ENCODE measurements at places on chromosomes 11 and 22.

DNA sequence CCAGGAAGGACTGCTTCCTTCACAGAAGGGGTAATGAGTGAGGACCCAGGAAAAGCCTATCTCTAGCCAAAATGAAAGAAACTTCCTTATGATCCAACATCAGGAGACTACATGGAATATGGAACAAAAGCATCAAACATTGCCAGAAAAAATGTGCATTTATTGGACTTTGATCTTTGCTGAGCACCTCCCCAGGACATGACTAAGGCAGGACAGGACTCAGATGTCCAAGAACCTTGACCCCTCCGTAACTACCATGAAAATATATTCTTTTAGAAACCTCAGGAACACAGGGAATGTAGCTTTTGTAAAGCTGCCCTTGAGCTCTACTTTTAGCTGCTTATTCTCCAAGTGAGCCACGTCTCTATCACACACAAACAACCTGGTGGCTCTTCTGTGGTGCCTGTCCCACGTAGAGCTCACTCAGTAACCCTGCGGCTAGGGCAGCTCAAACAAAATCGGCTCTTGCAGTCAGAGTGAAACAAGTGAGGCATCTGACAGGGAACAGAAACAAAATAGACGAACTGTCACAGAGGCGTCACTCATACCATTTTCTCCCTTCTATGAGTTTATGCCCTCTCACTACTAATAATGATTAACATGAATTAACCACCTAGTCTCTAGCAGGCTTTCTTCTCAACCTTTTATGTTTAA lies 471.5 kb upstream of the API5 start:
- no peak for DNase-seq

DNA sequence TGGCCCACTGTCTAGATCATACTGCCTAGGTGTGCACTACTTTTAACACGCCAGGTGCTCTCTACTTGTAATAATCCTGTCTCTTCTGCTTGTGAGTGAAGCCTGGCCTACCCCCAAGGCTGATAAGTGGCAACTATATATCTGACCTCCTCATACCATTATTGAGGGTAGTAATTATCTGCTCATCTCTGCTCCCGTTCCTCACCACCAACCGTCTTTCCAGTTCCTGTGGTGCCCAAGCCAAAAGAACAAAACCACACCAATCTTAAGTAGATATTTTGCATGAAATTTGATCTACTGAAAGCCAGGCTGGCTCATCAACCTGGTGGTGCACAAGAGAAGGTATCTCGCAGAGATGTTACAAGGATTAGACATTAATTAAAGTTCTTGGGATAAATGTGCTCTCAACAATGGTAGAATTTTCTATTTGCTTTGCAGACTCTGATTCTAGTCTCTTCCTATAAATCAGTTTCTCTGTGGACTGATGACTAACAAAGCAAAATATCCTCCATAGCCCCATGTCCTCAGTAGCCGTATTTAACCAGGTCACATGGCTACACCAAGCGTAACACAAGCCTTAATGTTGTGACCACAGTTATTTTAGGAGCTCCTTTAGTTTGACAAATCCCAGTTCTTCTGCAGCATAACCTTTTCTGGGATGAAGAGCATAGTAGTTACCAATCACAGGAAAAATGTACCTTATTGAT lies 267.2 kb downstream of the NTM start:
- no peak for DNase-seq

- DNase-seq = peak; percentile 31
These were observed 34.9 kb upstream of the OR10G7 start for GRCh38 chr11:124075841-124076651.

GRCh38 chr22:32355760-32356159 lies 1.9 kb upstream of the RFPL3 start:
- DNase-seq = no peak

- no peak for DNase-seq
These were observed 1.9 kb upstream of the IFITM10 start for GRCh38 chr11:1751999-1752906.

- DNase-seq = no peak
These were observed 102.8 kb upstream of the AKIP1 start for GRCh38 chr11:8808226-8808585.

DNA sequence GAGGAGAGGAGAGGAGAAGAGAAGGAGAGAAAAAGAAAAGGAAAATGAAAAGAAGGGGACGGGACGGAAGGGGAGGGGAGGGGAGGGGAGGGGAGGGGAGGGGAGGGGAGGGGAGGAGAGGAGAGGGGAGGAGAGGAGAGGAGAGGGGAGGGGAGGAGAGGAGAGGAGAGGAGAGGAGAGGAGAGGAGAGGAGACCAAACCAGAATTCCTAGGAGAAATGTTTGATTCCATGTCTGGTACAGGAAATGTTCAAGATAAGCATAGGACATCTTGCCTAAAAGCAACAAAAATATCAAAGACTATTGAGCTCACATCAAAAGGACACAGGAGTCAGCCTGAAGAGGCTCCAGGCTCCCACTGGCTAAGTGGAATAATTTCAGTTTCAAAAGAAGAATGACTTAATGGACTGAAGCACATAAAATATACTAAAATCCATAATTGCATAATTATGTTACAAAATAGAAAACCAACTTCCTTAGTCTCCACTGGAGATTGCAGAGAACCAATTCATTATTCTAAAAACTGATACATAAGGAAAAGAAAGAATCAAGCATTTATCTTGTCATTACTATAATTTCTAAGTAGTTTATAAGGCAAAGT lies 101.1 kb upstream of the APOA1 start:
- no peak for DNase-seq

- peak; percentile 40 for DNase-seq
These were observed 412.7 kb downstream of the ETS1 start for GRCh38 chr11:128174465-128175291.
